ENCODE measurements at places on chromosomes 4 and X. TPM values are rescaled to one million over a fixed set of nuclear protein-coding genes. Genes with fewer than 3 reads are reported as not detected.

OGT gene
- 106 TPM for total RNA-seq

MAOA gene
- 27.6 TPM for total RNA-seq

NAP1L2 gene
- total RNA-seq: 3.6 TPM

ODAM gene
- total RNA-seq: not detected

TRAM1L1 gene
- 5.0 TPM for total RNA-seq

UGT2B11 gene
- total RNA-seq: not detected

SHOX gene
- total RNA-seq: not detected

RBM41 gene
- 13.2 TPM for total RNA-seq

HHIP gene
- under 0.01 TPM for total RNA-seq

CPE gene
- total RNA-seq: 51.7 TPM

ACSL1 gene
- 30.1 TPM for total RNA-seq

ZCCHC18 gene
- total RNA-seq: 1.3 TPM

FGFR3 gene
- total RNA-seq: 0.33 TPM

KLHL13 gene
- 22.5 TPM for total RNA-seq

LYAR gene
- 11.8 TPM for total RNA-seq

TIGD4 gene
- under 0.01 TPM for total RNA-seq

TLR2 gene
- 0.77 TPM for total RNA-seq

AKAP4 gene
- not detected for total RNA-seq

SORBS2 gene
- 0.26 TPM for total RNA-seq

USP17L17 gene
- total RNA-seq: not detected

RRH gene
- under 0.01 TPM for total RNA-seq

SCML2 gene
- 1.8 TPM for total RNA-seq

PFKFB1 gene
- not detected for total RNA-seq

SLIT2 gene
- total RNA-seq: 12.6 TPM
